ENCODE measurements at places on chromosomes 2 and 18.

DNA sequence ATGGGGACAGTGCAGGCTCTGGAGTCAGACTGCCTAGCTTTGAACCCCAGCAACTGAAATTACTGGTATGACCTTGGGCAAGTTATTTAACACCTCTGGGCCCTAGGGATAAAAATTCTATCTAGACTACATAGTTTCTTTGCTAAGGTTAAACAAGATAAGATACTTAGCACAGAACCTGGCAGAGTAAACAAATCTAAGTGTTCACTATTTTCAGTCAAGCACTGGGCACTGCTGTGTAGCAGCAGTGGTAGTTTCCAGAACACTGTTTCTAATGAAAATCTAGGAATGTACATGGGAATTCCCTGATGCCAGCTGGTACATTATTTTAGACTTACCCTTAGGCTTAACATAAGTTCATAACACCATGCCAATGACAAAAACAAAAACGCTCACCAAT, 17.2 kb downstream of the CERKL start:
- no peak for DNase-seq

GRCh38 chr2:16216558-16216945, 276.2 kb downstream of the MYCN start:
- no peak for DNase-seq

DNA sequence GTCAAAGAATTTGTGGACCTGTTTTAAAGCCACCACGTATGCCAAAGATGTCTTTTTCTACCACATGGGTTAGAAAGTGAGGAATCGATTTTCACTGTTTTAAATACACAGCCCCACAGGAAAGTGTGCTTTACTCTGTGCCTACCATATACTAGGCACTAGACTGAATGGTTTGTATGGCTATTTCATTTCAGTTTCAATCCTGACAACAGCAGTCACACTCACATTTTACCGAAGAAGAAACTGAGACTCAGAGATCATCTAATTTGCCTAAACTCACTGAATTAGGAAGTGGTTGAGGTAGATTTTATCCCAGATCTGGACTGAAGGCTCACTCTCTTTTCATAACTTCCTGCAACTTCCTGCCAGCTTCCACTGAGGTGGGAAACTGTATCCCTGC, 176.4 kb downstream of the ALK start:
- no peak for DNase-seq

DNA sequence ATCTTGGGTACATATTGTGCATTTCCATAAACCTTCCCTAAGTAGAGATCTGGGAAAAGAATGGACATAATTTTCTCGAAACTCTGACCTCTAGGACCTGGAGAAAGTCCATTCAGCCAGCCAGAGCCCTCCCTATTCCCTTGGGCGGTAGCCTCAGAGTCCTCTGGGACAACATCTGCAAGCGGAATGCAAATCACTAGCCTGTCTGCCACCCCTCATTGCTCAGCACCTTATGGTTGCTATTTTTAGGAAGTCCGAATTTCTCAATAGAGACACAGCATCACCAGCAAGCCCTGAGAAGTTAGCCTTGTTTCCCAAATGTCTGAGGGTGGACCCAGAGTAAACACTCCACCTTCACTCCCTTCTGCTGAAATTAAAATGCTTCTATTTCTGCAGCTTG, 17.6 kb upstream of the CD28 start:
- DNase-seq, result no peak

DNA sequence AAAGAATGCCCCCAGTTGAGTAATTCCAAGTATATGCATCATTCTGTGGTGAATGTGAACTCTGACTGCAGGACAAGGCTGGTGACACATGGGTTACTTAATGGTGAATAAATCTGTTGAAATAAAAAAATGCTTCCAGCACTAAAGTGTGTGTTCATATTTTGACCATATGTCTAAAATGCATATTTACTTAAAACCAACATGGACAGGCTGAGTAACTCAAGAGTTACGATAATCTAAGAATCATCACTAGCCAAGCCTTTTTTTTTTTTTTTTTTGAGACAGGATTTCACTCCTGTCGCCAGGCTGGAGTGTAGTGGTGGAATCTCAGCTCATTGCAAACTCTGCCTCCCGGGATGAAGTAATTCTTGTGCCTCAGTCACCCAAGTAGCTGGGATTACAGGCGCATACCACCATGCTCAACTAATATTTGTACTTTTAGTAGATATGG, 47.1 kb upstream of the CCBE1 start:
- DNase-seq, result no peak

GRCh38 chr2:218567797-218568189, 358 bp downstream of the USP37 start:
- peak; percentile 60 for DNase-seq

DNA sequence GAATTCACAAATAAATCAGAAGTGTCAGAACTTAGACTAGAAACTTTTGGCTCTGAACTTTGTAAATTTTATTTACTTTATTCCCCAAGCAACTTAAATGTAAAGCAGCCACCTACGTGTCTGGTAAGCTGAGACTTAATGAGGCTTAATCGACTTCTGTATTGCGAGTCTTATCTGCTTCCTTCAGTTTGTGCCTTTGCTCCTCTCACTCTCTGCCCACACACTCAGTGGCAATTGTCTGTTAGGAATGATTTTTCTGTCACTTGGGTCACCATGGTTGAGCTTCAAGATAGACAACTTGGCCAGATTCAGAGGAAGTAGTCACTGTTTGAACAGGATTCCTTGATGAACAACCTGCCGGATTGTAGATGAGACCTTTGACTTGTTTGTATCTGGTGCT, 691.4 kb upstream of the FSHR start:
- DNase-seq, result no peak

- no peak for DNase-seq
Measured at GRCh38 chr2:37683921-37684780, 12.7 kb upstream of the CDC42EP3 start.

GRCh38 chr2:102107741-102108070, 34.8 kb upstream of the IL1R1 start:
- no peak for DNase-seq

- DNase-seq, result no peak
Measured at GRCh38 chr2:241219030-241219382, 30.5 kb downstream of the ANO7 start.

- no peak for DNase-seq
Measured at GRCh38 chr18:74370115-74370514, 54.5 kb downstream of the C18orf63 start.

GRCh38 chr18:31451625-31452024, 4.1 kb downstream of the DSG3 start:
- no peak for DNase-seq

- peak; percentile 35 for DNase-seq
Measured at GRCh38 chr2:43221763-43222474, 4.5 kb downstream of the ZFP36L2 start.

- no peak for DNase-seq
Measured at GRCh38 chr2:143255899-143256298, 126.7 kb downstream of the ARHGAP15 start.

- no peak for DNase-seq
Measured at GRCh38 chr2:43223521-43224001, 2.8 kb downstream of the ZFP36L2 start.

- DNase-seq, result no peak
Measured at GRCh38 chr2:26072925-26073768, 39.3 kb downstream of the RAB10 start.

GRCh38 chr2:95012881-95013550, 12.5 kb upstream of the MAL start:
- no peak for DNase-seq

GRCh38 chr2:44102790-44103562, 65.7 kb upstream of the PPM1B start:
- DNase-seq, result no peak

GRCh38 chr2:203501873-203502272, 33.2 kb downstream of the RAPH1 start:
- no peak for DNase-seq

DNA sequence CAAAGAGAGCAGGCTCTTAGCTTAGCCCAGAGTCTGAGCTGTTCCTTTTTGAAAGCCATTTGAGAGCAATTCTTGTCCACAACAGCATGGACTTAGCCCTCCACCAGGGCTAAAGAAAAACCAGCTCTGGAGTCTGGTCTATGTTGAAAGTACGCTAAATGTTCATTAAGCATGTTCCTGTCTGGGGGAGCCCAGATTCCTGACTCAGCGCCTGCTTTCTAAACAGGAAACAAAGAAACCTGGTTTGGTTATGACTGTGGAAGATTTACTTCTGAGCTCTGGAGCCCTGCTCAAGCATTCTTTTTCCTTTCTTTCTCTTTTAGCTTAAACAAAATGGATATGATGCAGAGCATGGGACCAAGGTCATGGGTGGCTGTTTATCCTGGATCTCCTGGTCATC, 279.8 kb downstream of the RBM43 start:
- DNase-seq, result no peak

GRCh38 chr2:97702731-97703470, 10.5 kb upstream of the ZAP70 start:
- DNase-seq, result no peak

GRCh38 chr18:61731693-61732376, 161.0 kb downstream of the RNF152 start:
- no peak for DNase-seq

DNA sequence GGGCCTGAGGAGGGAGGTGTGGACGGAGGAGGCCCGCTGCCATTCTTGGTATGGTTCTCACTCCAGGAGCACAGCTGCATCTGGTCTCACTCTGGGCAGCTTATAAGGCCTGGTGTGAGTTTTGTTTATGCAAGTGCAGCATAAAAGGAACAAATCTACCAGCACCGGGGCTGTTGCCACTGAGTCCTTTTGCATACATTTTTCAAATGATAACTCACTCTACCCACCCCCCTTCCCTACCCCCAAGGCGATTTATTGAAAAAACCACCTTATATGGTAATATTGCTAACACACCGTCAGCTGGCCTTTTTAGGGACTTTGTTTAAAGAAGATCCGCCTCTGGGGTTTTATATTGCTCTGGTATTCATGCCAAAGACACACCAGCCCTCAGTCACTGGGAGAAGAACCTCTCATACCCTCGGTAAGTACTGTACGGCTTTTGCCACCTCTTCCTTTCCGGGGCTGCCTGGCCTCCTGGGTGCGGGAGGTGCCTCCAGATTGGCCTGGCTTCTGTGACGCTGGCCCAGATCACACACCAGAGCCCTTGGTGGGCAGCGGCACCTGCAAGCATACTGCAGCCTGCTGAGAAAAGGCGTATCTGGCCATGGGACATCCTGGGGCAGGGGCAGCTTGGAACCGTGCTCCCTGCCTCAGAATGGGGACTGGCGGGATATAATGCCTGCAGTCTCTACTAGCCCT, at the start of gene ACTG2:
Gene ACTG2, plus strand, starts transcription at position 378 of the 699 bp plus-strand sequence. CDS start 8,304 bp downstream, outside the sequence.
- no peak for DNase-seq

DNA sequence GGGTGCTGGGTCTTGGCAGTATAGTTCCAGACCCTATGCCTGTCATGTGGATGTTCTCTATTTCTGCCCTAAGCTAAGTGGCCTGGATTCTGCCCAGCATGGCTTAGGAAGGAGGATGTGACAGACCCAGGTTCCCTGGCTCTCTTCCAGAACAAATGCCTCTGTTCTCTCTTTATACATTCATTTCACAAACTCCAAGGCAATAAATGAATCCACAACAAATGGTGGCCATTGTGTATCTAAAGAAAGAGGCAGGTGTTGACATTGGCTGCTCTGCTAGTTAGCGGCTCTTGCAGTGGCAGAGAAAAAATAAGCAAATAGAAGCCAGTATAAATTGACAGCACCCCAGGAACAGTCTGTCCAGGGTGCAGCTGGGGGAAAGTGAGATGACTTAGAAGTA, 298.6 kb downstream of the SUCLG1 start:
- DNase-seq, result no peak

DNA sequence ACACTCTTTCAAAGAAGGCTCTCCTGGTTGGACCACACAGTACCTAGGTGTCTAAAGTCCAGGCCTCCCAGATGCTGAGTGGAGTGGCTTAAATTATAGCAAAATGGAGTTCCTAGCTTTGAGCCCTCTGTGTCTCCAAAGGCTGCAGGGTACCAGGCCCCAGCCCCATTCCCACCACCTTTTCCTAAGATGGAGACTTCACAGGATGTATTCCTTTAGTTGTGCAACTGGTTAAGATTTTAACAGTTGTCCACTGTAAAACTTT, 4.9 kb downstream of the SMAD7 start:
- DNase-seq, result no peak

- DNase-seq, result no peak
Measured at GRCh38 chr18:58788971-58789875, 75.5 kb upstream of the ZNF532 start.

DNA sequence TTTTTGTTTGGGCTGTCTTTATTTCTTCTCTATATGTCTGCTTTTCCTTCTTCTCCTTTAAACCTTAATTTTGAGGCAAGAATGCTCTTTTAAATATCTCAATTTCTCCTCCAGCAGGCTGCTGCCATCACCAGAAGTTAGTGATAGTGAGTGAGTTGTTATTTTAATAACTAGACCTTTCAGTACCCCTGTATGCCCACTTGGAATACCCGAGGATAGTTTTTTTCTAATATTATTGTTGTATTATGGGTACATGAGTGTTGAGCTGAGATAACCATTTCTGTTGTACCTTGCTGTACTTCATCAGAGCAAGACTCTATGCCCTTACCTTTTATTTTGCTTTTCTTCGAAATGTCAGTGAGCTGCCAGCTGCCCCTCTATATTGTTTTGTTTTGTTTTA, 50.1 kb downstream of the PPM1B start:
- DNase-seq, result no peak

DNA sequence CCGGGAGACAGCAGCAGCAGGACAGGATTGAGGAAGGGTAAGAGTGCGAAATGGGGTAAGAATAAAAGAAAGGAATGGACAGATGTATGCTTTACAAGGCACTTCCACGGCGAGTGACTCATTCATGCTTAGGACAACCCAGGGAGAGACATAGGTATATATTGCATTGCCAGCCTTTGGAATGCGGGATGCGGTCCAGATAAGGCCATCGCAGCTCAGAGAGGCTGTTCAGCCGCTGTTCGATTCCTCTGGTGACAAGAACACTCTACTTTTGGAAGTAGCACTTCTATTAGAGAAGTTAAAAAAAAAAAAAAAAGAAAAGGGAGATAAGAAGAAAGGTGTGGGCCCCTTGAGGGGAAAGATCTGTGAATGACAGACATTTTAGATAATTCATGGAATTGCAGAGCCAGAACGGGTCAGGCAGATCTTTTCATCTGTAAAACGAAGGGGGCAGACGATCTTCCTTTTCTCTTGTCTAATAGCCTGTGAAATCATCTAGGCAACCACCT, 819 bp upstream of the NCOA1 start:
- no peak for DNase-seq

DNA sequence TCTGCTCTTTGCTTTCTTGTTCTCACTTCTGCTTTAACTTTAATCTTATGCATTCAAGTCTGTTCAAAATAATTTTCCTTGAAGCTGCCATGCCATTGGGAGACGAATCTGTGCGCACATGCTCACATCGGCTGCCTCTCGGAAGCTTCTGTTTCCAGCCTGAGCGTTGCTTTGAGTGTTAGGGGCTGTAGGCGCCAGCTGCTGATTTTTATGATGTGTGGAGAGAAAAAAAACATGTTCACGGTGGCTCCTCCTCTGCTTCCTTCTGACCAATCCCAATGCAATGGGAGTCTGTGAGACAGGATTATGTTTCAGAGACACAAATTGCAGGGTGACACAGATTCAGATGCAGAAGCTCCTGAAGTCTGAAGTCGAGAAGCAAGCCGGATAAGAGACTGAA, at the start of gene MC4R:
Gene MC4R, minus strand, starts transcription at position 180 of the 400 bp plus-strand sequence. CDS start 426 bp downstream, outside the sequence.
- DNase-seq, result no peak

- DNase-seq, result no peak
Measured at GRCh38 chr2:21866316-21866715, 742.5 kb downstream of the TDRD15 start.

- no peak for DNase-seq
Measured at GRCh38 chr2:191048073-191048472, 34.1 kb upstream of the STAT1 start.
